Fibroblast of gingiva (primary cell): ENCODE measurements at places on chromosomes 7 and 10.

DNA sequence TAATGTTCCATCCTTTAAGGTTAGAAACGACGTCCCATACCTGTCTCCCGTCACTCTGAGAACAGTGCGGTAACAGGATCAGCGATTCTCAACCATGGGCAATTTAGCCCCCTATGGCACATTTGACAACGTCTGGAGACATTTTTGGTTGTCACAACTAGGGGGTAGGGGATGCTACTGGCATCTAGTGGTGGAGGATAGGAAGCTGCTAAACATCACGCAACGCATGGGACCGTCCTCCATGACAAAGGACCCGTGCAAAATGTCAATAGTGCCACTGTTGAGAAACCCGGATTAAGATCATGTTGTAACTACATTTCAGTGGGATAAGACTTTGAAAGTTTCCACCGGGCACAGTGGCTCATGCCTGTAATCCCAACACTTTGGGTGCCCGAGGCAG lies 5.0 kb upstream of the PAXIP1 start:
- no peak for DNase-seq

GRCh38 chr10:80442879-80443278 lies 11.2 kb upstream of the TSPAN14 start:
- DNase-seq = no peak

DNA sequence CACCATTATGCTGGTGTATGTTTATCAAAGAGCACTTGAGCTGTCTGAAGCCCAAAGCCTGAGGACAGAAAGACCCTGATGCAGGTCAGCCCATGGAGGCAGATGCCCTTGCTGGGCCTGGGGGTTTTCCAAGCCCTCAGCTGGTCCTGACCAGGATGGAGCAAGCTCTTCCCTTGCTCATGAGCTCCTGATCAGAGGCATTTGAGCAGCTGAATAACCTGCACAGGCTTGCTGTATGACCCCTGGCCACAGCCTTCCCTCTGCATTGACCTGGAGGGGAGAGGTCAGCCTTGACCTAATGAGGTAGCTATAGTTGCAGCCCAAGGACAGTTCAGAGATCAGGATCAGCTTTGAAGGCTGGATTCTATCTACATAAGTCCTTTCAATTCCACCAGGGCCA lies 13.0 kb downstream of the AQP1 start:
- DNase-seq = no peak

DNA sequence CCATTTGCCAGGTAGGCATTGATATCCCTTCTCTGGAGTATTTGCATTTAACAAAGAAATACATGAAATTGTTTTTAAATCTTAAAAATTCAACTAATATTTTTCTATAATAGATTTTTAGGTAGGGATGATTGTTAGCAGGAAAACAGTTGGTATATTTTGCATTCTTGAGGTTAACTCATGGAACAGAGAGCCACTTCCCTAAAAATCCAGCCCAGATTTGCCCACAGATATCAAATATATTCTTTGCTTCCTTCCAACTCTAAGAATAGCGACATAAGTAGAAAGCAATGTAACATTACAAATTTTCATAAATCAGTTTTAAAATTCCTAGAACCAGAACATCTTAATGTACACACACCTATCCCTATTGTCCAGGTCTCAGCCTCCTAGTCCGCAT lies 45.0 kb upstream of the ANLN start:
- DNase-seq = no peak

DNA sequence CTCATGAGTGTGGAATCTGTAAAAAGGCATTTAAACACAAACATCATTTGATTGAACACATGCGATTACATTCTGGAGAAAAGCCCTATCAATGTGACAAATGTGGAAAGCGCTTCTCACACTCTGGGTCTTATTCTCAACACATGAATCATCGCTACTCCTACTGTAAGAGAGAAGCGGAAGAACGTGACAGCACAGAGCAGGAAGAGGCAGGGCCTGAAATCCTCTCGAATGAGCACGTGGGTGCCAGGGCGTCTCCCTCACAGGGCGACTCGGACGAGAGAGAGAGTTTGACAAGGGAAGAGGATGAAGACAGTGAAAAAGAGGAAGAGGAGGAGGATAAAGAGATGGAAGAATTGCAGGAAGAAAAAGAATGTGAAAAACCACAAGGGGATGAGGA lies 207.7 kb downstream of the ZEB1 start:
- no peak for DNase-seq

- no peak for DNase-seq
These were observed 109.4 kb downstream of the ARHGAP22 start for GRCh38 chr10:48495282-48496045.

DNA sequence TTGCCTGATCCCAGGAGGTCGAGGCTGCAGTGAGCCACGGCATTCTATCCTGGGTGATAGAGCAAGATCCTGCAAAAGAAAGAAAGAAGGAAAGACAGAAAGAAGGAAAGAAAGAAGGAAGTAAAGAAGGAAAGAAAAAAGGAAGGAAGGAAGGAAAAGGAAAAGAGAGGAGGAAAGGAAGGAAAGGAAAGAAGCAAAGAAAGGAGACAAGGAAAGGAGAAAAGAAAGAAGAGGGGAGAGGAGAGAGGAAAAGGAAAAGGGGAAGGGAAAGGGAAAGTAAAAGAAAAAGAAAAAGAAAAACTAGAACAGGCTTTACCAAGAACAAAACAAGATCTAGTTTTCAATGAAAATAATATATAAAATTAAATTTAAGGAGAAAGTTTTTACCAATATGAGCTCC lies 15.0 kb downstream of the NEBL start:
- DNase-seq = no peak

- no peak for DNase-seq
These were observed 119.3 kb downstream of the CABCOCO1 start for GRCh38 chr10:61781969-61782403.

DNA sequence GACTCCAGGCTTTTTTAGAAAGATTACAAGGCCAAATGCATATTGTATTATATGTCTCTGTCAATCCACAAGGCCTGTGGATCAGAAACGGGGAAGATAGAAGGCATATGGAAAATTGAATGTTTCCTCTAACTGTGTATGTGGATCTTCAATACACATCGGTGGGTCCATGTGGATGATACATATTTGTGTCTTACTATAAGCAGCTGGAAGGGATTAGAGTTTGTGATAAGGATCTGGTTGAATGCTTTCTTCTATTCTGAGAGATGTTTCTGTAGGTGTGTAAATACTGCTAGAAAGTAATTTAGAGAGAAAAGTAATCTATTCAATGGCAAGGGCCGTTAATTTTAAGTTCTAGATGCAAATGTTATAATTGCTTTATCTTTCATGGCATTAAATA lies 137.8 kb upstream of the AKR1E2 start:
- no peak for DNase-seq

GRCh38 chr7:16721541-16721940 lies 32.0 kb upstream of the TSPAN13 start:
- DNase-seq = no peak

DNA sequence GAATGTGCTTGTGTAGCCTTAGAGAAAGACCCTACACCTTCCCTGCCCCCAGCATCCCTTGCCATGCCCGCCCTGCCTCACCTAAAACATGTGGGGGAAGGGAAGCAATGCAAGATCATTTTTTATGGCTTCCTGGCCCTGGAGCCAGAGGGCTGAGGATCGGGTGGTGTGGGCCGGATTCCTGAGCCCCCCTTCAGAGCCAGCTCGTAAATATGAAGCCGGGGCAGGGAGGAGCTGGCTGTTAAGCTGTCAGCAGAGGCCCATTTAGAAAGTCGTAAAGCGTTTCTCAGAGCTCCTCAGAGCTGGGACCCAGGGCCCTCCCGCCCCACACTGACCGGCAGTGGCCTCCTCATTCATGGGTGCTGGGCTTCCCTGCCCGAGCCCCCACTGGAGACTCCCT lies 23.9 kb downstream of the UNC5B start:
- DNase-seq = no peak
